GDM1 (cell line): ENCODE measurements at places on chromosomes 1 and 21.

- DNase-seq, result peak; percentile 34
These were observed 374 bp downstream of the SH2D5 start for GRCh38 chr1:20732071-20732587.

GRCh38 chr1:207644166-207644851 lies 624 bp upstream of the CR1L start:
- DNase-seq, result no peak

- no peak for DNase-seq
These were observed 56.8 kb downstream of the ZBTB17 start for GRCh38 chr1:15918962-15919715.

DNA sequence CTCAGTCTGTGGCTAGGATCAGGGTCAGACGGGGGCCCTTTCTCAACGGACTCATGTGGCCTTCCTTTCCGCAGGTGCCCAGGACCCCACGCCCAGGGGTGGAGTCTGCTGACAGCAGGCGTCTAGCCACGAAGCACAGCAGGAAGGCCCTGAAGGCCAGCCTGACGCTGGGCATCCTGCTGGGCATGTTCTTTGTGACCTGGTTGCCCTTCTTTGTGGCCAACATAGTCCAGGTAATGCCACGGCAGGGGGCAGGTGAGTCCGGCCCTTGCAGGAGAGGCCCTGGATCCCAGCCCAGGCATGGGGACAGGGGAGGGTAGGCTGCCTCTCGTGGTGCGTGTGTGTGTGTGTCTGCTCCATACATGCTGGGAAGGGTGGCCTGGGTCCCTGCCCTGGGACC lies 13.8 kb downstream of the HTR6 start:
- DNase-seq, result no peak

DNA sequence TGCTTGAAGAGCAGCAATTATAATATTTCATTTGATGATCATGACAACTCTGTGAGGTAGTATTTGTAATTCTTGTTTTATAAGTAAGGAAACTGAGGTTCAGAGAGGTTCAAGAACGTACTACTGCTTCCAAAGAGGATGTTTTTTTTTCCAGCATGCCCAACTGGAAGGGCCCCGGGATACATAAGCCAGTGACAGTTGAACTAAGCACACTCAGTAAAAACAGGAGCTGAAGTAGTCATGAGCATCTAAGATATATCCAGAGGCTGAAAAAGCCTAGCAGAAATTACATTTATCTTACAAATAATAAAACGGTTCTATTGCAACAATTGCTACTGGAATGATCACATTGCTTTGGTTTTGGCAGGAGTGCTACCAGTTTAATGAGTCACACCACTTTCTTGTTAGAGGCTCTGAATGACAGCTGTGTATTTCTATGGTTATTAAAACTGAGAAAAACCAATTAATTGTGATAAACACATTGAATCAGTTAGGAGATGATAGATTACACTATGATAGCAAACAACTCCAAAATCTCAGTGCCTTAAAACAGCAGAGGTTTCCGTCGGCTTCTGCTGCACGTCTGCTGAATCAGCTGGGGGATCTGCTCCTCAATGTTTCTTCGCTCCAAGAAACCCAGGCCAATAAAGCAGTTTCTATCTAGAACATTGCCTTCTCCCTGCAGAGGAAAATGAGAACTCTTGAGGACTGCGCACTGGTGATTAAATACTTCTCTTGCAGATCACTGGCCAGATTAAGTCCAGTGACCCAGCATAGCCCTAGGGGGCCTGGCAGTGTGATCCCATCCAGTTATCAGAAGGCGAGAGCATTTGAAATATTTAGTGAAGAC lies 522.7 kb downstream of the PLPP3 start:
- no peak for DNase-seq

- no peak for DNase-seq
These were observed 865 bp downstream of the ATP5IF1 start for GRCh38 chr1:28236656-28237322.

DNA sequence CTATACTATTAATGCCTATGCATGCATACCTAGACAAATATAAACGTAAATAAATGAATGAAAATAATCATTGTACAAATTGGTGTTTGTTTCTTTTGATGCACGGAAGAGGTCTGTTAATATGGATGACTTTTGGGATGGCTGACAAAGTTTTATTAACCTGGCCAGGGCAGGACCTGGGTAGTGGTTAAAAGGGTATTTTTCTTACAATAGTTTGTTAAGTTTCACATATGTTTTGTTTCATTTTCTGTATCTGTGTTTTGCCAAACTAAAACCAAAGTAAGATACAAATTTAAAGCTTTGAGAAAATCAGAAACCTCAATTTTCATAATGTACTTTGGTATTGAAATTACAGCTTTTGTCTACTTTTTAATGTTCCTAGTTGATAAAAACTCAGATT lies 222.7 kb upstream of the OLFM3 start:
- DNase-seq, result no peak

GRCh38 chr21:41952568-41953248 lies 1.1 kb downstream of the C2CD2 start:
- no peak for DNase-seq

- no peak for DNase-seq
These were observed 477.1 kb downstream of the LMO4 start for GRCh38 chr1:87805666-87806378.

DNA sequence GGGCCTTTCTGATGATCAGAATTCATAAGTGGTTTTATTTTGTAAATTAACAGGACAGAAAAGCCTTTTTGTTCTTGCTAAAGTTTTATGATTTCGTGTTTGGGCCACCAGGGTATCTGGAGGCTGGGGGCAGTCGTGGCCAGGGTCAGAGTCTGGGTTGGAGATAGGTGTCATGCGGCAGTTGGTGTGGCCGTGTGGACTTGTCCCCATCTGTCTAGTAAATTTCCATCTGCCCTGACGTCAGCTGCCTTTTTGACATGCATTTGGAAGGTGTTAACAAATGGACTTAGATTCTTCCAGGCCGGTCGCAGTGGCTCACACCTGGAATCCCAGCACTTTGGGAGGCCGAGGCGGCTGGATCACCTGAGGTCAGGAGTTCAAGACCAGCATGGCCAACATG lies 56.8 kb downstream of the SKI start:
- no peak for DNase-seq

DNA sequence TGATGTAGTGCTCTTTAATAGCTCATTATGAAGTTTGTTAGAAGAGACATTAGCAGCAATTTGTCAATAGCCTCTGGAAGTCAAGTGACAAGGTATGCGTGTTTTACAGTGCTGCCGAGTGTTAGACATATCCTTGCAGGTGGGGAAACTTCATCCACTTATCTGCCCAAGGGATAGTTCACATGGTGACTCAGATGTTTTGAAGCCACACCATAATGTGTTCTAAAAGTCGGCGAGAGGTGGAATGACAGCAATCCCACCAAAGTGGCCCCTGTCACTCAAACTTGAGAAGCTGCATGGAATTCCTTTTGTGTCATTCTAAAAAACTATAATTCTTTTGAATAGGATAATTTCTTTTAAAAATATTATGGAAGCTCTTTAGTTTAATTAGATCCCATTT lies 98.1 kb downstream of the RUNX1 start:
- DNase-seq, result no peak

- DNase-seq, result no peak
These were observed 5.8 kb downstream of the KIF1B start for GRCh38 chr1:10216090-10216749.

GRCh38 chr21:38869196-38869595 lies 63.5 kb downstream of the ETS2 start:
- DNase-seq, result no peak
